ENCODE measurements at places on chromosomes 12 and 14.

DNA sequence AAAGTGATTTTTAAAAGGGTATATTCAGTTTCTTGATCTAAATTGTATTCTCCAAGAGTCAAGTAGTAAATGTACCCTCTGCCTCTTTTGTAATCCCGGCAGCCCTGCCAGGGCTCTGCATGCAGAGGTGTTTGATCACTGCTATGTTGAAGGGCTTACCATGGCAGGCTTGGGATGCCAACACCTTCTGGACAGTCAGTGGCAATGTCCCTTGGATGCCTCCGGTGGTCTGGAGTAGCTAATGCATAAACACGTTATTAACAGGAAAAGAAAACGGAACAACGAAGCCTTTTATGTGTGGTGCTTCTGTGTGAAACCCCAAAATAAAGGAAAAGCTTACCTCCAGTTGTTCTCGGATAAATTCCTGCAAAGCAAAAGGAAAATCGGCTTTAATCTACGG is 19.9 kb downstream of the EIF2B2 start:
- no peak for DNase-seq

- DNase-seq: no peak
Measured at GRCh38 chr14:99506276-99506675, 25.1 kb downstream of the CCNK start.

GRCh38 chr12:104577581-104577981 is 120.8 kb downstream of the CHST11 start:
- DNase-seq: no peak

GRCh38 chr14:21236948-21237797 is 32.1 kb downstream of the HNRNPC start:
- DNase-seq: no peak

DNA sequence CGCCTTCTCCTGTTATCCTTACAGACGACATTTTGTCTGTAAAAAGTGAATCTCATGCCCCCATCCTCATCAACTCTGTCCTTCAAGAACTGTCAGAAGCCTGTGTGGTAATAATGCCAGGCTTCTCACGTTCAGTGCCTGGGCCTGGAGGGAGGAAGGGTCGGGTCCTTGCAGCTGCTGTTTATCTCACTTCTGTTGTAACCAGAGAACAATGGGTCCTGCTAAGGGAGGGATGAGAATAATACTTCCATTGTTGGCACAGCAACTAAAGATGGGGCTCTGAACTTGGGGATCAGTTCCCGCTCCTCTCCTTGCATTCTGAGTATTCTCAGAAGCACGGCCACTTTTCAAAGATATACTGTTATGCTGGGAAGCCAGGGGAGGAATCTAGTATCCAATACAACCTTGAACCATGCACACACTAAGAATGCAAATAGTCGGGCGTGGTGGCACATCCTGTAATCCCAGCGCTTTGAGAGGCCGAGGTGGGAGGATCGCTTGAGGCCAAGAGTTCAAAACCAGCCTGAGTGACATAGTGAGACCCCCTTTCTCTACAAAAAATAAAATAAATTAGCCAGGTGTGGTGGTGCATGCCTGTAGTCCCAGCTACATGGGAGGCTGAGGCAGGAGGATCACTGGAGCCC is 38.8 kb upstream of the NINJ2 start:
- DNase-seq: no peak

DNA sequence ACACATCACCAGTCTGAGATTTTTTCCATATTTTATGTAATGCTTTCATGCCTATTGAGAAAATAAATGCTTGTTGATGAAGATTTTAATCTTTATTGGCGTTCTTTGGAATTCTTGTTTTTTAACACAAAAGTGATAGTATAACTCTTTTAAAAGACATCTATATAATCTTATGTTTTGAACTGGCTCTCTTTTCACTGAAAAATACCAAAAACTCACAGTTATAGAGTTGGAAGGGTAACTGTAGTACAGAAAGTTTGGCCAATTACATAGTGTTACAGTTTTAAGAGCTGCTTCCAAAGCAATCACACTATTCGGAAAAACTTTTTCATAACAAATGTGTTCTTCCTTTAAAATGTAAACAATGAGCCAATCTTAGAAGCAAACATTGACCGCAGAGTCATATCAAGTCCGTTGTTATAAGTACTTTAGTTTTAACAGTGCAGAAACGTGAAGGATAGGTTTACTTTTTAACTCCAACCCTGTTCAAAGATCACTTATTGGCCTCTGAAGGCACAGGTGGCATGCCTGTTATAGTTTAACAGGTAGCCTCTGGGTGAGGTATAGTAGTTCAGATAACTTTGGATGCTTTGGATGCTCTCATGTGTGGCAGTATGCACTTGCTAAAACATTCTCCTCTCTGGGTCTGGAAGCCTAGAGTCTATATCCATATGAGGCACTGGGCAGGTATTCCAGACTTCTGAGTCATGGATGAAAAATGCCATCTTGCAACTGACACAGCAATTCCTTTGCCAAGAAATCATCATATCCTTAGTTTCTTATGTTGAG is 12.1 kb upstream of the NTN4 start:
- DNase-seq: no peak

DNA sequence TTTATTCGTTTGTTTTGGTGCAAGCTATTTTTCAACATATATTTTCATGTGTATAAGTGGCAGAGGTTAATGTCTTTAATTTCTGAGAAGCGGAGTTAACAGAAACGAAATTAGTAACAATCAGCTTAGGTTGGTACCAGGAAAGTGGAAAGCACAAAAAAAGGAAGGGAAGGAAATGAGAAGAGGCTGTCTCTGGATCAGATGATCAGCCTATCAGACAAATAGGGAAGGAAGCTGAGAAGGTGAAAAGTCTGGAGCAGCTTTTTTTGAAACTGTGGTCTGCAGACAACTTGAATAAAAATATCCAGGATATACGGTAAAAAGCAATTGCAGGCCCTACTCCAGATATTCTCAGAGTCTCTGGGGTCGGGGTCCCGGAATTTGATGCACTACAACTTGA is 265.0 kb downstream of the SSPN start:
- DNase-seq: no peak

GRCh38 chr12:40336573-40337199 is 111.9 kb downstream of the LRRK2 start:
- no peak for DNase-seq

DNA sequence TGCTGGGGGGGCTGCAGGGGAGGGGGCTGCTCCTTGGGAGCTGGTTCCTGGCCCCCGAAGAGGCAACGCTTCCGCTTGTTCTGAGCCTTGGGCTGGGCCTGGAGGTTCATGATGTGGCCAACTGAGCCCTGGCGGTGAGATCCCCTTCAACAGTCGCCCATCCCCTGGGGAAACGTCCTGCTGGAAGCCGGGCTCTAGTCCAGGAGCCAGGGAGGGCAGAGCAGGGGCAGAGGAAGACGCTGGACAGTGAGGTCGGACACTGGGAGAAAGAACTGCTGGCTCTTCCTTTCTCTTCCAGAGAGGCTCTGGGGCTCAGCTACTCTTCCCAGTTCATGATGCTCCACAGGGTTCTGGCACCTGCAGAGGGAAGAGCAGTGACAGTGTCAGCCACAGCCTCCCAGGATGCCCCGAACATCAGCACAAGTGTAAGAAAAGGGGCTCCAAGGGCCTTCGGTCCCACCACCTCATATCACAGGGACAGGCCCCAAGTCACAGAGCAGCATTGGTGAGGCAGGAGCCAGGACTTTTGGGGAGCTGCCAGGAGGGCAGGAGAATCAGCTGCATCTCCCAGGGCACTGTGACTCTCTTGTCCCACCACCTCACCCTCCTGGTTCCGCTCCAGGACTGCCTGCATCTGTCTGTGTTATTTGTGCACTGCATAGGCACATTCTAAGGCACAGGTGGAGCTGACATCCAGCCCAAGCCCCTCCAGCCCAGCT is 25.9 kb upstream of the PNMA1 start:
- no peak for DNase-seq

DNA sequence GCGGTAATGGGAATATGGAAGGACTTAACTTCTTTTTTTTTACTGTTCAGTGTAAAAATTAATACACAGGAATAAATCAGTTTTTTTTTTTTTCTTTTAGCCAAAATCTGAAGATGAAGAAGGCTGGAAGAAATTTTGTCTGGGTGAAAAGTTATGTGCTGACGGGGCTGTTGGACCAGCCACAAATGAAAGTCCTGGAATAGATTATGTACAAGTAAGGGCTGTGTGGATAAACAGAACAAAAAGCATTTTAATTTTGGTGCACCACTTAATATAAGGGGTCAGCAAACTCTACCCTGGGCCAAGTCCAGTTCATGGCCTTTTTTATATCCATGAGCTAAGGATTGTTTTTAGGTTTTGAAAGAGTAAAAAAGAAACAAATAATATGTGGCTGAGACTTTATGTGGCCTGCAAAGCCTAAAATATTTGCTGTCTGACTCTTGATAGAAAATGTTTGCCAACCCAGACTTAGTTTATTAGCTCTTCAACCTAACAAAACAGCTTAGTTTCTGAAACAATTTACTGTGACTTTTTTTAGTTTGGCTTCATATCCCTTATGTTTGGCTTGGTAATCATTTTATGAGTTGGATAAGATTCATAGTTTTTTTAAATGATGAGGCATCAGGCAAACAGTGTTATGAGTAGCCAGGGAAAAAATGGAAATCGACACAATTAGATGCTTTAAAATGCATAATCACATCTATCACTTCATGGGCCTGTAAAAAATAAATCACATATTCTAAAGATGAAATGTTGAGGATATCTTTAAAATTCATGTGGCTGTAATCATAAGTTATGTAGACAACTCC is 8.4 kb downstream of the GEMIN2 start:
- no peak for DNase-seq

GRCh38 chr12:90816353-90817089 is 138.5 kb downstream of the CCER1 start:
- DNase-seq: no peak

GRCh38 chr14:86858031-86858430 is 1135.0 kb downstream of the GALC start:
- no peak for DNase-seq

GRCh38 chr12:32893458-32893857 is 3.1 kb downstream of the PKP2 start:
- DNase-seq: no peak

- DNase-seq: no peak
Measured at GRCh38 chr12:62363506-62363905, 103.1 kb upstream of the MON2 start.

- DNase-seq: no peak
Measured at GRCh38 chr12:6065131-6065862, 59.2 kb downstream of the VWF start.

- no peak for DNase-seq
Measured at GRCh38 chr12:82833481-82833880, 146.8 kb downstream of the TMTC2 start.

DNA sequence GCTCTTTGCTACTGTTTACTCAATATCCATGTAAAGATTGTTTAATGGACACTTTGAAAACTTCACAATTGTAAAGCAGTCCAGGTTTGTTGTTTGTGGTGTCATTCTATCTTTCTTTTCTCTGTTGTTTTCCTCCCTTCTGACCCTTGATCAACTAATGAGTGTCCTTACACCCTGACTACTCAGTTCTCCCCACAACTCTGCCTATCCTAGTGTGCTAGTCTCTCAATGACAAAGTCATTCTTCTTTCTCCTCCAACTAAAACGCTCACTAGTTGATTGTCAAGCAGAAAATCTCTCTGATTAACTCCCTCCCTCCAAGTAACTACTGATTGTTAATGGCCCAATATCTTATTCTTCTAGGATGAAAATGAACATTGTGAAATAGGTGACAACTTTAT is 148.5 kb upstream of the FBXO33 start:
- no peak for DNase-seq

DNA sequence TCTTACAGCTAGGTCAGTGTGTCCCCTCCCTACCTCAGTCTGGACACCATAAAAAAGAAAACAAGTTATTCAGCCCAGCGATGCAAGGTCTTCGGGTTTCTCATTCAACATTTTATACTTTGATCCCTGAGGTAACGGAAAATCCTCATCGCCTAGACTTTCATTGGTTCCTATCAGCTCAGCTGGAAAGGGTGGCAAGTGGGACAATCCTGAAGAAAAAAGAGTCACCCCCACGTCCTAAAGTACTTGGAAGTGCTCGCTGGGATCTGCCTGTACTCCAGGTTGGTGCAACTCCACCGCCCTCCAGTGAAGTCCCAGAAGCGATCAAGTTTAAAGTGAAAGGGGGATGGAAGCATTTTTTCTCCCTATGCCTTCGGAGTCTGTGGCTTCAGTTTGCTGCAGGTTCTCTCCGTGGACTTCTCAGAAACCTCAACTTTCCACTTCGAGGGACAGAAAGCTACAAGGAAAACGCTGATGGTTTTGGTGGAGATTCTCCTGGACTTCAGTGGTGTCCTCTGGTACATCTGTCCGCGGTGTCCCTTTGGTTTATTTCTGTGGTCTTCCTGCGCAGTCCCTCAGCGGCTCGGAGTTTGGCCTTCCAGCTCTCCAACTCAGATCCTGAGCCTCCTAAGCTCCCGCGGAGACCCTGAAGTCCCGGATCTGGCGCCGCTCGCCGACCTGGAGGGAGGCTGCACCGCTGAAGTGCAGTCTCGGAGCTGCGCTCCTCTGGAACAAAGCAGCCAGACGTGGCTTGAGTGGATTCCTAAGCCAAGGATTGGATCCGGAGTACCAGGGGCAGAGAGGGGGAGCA is 1.8 kb upstream of the LRFN5 start:
- DNase-seq: no peak

GRCh38 chr14:76863724-76864407 is 37.7 kb downstream of the LRRC74A start:
- no peak for DNase-seq

DNA sequence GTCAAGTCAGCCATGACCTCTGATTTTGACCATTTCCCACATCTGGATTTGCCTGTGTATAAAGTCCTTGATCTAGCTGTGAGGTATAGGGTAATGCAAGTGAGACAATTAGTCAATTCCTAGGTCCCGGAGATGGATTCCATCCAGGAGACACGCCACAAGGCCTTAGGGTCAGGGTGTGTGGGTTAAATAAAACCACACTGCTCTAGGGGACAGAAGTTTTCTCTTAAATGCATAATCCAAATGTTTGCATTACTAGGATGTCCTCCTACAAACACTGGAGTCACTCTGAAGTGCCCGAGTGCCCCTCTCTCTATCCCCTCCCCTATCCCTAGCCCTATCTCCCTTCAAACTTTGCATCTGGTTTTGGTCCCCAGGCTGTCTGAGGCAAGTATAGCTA is 26.8 kb downstream of the LRIG3 start:
- no peak for DNase-seq

DNA sequence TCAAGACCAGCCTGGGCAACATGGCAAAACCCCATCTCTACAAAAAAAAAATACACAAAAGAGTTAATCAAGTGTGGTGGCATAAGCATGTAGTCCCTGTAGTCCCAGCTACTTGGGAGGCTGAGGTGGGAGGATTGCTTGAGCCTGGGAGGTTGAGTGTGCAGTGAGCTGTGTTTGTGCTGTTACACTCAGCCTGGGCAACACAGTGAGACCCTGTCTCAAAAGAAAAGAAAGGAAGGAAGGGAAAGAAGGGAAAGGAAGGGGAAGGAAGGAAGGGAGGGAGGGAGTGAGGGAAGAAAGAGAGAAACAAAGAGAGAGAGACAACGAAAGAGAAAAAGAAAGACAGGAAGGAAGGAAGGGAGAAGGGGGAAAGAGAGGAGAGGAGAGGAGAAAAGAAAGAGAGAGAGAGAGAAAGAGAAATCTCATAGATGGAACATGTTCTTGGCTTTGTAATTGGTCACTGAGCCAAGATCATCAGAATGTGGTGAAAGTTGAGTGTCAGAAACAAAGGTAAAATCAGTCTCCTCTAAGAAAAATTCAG is 26.8 kb upstream of the NAP1L1 start:
- no peak for DNase-seq

Measured in activated naive CD4-positive, alpha-beta T cell treated with anti-CD3 and anti-CD28 coated beads, Interleukin-2, amount 50 U/mL, for 72 hours (primary cell).